ENCODE measurements at places on chromosomes 2 and 18. TPM values are rescaled to one million over a fixed set of nuclear protein-coding genes. Genes with fewer than 3 reads are reported as not detected.

- no peaks in the 10 kb centered on the region for H3K27me3 ChIP-seq
- H3K4me1 ChIP-seq = no peaks in the 10 kb centered on the region
- H3K36me3 ChIP-seq = no peaks in the 10 kb centered on the region
- no peak for DNase-seq
Measured at GRCh38 chr2:100230754-100231153, 88.4 kb upstream of the AFF3 start.

DNA sequence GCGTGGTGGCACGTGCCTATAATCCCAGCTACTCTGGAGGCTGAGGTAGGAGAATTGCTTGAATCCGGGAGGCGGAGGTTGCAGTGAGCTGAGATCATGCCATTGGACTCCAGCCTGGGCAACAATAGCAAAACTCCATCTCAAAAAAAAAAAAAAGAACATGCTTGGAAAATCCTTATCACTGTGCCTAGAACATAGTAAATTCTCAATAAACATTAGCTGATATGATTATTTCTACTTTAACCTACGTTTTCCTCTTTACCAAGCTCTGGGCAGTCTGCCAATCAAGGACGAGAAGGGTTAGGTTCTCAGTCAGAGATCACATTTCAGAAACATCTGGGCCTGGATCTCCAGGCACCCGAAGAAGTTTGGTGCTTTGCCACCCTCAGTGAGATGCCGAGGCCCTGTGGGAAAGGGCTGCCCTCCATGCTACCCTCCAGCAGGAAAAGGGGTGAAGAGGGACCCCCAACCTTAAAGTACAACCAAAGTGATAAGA lies 107.7 kb downstream of the BCL11A start:
- DNase-seq = no peak
- H3K27me3 ChIP-seq = no peaks in the 10 kb centered on the region
- no peaks in the 10 kb centered on the region for H3K36me3 ChIP-seq

- no peaks in the 10 kb centered on the region for H3K27me3 ChIP-seq
- no peak overlapping the region for H3K4me3 ChIP-seq
- no peak for DNase-seq
- H3K4me1 ChIP-seq = no peaks in the 10 kb centered on the region
Measured at GRCh38 chr2:17148407-17149145, 369.7 kb downstream of the RAD51AP2 start.

- H3K4me1 ChIP-seq = no peaks in the 10 kb centered on the region
- no peak overlapping the region for H3K4me3 ChIP-seq
- no peak for DNase-seq
- no peaks in the 10 kb centered on the region for H3K27me3 ChIP-seq
- no peak overlapping the region for H3K27ac ChIP-seq
- H3K36me3 ChIP-seq = no peaks in the 10 kb centered on the region
Measured at GRCh38 chr18:27735117-27735516, 441.8 kb downstream of the CDH2 start.

- H3K36me3 ChIP-seq = no peaks in the 10 kb centered on the region
- no peaks in the 10 kb centered on the region for H3K27me3 ChIP-seq
- H3K4me3 ChIP-seq = no peak overlapping the region
- H3K27ac ChIP-seq = no peak overlapping the region
- no peak for DNase-seq
- H3K4me1 ChIP-seq = no peaks in the 10 kb centered on the region
Measured at GRCh38 chr2:43026426-43027096, 199.8 kb downstream of the ZFP36L2 start.

DNA sequence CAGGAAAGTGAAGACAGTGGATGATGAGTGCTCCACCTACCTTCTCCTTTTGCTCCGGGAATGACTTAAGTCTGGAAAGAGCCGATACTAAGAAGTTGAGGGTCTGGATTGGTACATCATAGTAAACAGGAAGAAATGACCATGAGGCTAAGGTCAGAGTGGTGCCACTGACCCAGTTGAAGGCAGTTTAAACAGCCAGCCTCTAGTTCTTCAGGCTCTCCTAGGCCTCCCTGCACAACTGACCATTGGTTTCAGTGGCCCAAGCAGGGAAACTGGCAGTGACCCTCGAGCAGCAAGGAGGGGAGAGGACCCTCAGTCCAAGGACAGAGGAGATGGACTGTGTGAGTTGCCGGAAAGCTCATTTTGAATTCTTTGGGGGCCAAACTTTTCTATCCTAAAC lies 119.1 kb downstream of the MAP4K4 start:
- no peak overlapping the region for H3K27ac ChIP-seq
- no peaks in the 10 kb centered on the region for H3K27me3 ChIP-seq
- no peak overlapping the region for H3K4me3 ChIP-seq
- no peaks in the 10 kb centered on the region for H3K36me3 ChIP-seq
- peaks cover 2% of the 10 kb centered on the region for H3K4me1 ChIP-seq

HOXD4 gene
- 7.7 TPM for total RNA-seq

DNA sequence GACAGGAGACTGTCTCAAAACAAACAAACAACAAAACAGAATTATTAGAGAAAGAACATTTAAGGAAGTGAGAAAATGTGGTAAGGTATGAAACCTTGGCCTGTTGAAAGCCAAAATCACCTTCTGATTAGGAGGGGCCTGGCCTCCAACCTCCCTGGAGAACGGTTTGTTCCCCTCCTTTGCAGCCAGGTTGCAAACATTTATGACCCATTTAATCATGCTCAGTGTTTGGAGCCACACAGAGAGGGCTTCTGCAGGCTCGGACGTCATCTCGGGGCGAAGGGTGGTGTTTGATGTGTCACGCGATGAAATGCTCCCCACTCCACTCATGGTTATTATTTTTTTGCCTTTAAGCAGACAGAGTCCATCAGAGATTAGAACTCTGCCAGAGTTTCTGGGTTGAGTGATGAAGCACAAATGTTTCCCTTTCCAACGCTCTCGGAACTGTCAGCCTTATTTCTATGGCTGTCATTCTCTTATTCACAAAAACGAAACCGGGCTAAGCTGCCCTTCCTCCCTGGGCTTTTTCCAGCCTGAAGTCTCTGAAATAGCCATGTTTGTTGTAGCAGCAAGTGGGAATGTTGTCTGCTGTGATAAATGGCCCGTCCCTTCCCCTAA lies 33.6 kb upstream of the ROCK2 start:
- peaks cover 3% of the 10 kb centered on the region for H3K4me1 ChIP-seq
- no peak for DNase-seq
- no peak overlapping the region for H3K4me3 ChIP-seq
- H3K27ac ChIP-seq = peak overlapping the region; percentile 64
- H3K36me3 ChIP-seq = no peaks in the 10 kb centered on the region
- no peaks in the 10 kb centered on the region for H3K27me3 ChIP-seq
